ENCODE measurements at places on chromosomes 2 and 18.

- DNase-seq, result no peak
Observed at GRCh38 chr2:28053597-28053996, 163.1 kb downstream of the BABAM2 start.

DNA sequence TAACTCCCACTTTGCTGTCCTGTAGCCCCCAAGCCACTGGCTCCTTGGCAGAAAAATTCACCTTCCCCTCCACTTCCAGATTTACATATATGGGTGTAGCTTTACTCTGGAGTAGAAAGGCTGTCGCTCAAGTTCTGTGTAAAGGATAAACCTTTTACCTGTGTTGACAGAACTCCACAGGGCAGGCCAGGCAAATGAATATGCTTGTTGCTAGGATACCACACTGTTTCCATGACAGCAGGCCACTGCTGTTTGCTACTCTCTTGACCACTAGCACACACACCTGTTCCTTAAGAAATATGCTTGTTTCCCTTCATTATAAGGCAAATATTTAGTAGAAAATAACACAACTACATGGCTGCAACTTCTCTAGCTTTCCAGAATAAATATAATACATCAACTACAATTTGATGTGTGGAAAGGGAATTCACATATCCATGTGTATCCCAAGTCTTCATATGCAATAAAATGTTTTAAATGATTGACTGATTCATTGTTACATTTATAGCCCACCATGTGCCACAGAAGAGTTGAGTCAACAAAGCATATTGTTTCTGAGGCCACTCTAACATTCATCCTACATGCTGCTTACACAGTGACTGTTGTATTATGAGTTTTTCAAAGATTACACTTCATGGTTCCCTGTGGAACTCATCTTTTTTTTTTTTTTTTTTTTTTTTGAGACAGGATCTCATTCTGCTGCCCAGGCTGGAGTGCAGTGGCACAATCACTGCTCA, 56.2 kb upstream of the ROCK1 start:
- DNase-seq, result peak; percentile 99

DNA sequence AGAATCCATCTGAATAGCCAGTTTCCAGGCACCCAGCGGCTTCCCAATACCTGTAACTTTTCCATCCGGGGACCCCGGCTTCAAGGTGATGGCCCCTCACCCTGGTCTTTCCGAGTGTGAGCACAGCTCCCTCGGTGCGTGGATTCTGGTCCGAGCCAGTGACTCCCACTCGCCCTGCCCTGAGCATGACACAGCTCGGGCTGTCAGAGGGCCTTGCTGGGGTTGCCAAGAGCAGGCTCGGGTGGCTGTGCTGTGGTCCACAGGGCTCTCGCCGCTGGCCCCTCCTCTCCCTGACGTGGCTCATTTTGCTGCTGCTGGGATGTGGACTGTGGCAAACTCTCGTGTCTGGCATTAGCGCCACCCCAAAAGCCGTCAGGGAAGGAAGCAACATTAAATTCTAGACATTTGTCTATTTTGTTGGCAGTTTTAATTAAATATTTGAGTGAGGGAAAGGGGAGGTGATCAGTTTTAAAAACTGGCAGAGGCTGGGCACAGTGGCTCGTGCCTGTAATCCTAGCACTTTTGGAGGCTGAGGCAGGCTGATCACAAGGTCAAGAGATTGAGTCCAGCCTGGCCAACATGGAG, 5.6 kb upstream of the ESPNL start:
- DNase-seq, result no peak

- no peak for DNase-seq
Observed at GRCh38 chr2:74952575-74952974, 5.9 kb upstream of the POLE4 start.

GRCh38 chr2:70984576-70985282, 6.3 kb downstream of the ANKRD53 start:
- DNase-seq, result no peak
